T-cell (primary cell): ENCODE measurements at places on chromosomes 1 and 21. TPM values are rescaled to one million over a fixed set of nuclear protein-coding genes. Genes with fewer than 3 reads are reported as not detected.

DNA sequence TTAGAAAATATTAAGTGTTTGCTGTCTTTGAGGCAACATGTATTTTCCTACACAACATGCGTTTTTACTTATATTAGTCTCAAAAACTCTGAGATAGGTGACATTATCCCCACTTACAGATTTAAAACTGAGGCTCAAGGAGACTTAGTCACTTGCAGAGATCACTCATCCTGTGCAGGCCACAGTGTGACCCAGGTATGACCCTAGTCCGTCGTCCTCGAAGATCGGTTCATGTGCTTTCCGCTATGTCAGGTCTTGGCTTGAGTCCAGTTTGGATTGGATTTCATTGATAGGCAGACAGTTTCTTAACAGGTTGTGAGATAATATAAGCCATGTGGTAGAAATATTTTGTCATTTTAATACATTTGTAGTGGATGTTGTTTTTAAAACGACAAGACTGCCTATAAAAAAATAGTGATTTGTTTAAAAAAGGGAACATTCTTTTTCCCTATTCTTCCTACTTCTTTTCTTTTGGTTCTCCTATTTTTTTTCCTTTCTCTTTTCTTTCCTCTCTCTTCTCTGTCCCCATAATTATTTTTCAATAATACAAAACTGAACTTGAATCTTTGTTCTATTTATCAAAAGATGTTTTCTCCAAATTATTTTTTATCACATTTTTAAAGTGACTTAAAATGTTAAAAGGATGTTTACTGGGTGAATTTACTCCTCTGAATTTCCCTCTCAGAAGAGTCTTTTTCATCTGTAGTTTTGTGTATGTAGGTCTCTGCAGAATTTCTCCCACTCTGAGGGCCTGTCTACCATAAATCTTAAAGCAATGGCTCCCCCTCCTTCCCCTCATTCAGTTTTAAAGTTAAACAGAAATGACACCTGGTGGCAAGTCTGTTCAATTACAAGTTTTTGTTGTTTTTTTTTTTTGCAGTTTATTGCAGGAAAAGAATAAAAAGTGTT is 81.8 kb downstream of the PHTF1 start:
- H3K36me3 ChIP-seq = no peaks in the 10 kb centered on the region
- no peak overlapping the region for H3K27ac ChIP-seq
- DNase-seq = no peak
- H3K27me3 ChIP-seq = no peaks in the 10 kb centered on the region

- no peaks in the 10 kb centered on the region for H3K4me1 ChIP-seq
- no peak overlapping the region for H3K27ac ChIP-seq
- H3K4me3 ChIP-seq = no peak overlapping the region
- no peaks in the 10 kb centered on the region for H3K36me3 ChIP-seq
- no peaks in the 10 kb centered on the region for H3K27me3 ChIP-seq
- no peak for DNase-seq
Measured at GRCh38 chr1:201767339-201767738, 61.6 kb upstream of the IPO9 start.

DNA sequence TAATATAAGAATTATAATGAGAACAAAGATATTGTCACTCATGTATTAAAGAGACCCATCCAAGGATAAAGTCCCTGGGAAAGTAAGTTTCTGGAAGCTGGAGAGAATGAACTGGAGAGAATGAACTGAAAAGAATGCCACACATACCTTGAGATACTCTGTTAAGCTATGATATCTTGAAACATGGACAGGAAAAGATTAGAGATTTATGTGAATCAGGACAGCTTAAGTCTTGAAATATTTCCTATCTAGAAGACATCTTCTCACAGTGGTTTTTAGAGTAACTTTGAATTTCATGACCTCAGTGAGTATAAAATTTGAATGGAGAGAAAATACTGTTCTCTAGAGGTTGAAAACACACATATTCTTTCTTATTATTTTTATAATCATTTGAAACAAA is 201.3 kb upstream of the HMCN1 start:
- no peaks in the 10 kb centered on the region for H3K36me3 ChIP-seq
- no peaks in the 10 kb centered on the region for H3K4me1 ChIP-seq
- H3K4me3 ChIP-seq = no peak overlapping the region
- H3K27ac ChIP-seq = no peak overlapping the region
- H3K27me3 ChIP-seq = no peaks in the 10 kb centered on the region

DNA sequence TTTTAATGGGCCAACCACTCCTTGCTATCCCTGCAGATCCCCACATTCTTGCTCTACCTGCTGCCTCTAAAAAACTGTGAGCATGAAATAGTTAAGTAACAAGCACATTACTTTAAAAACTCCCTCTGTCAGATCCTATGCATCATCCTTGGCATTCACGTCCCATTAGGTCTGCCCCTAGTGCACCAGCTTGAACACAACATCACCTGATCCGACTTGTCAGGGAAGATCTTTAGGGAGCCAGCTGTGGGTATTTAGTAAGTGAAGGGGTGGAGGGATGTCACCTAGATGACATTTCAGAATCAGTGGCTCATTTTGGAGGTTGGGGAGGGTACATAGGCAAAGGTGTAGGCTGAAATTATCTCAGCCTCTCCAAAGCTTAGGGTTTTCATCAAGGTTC is 33.5 kb downstream of the RXRG start:
- no peaks in the 10 kb centered on the region for H3K4me1 ChIP-seq
- no peak for DNase-seq
- no peak overlapping the region for H3K27ac ChIP-seq
- H3K27me3 ChIP-seq = peaks cover 9% of the 10 kb centered on the region
- no peaks in the 10 kb centered on the region for H3K36me3 ChIP-seq

- no peaks in the 10 kb centered on the region for H3K36me3 ChIP-seq
- peaks cover 20% of the 10 kb centered on the region for H3K27me3 ChIP-seq
- peak within 1 kb of the TSS; percentile 72 for H3K4me3 ChIP-seq
- peaks cover 7% of the 10 kb centered on the region for H3K4me1 ChIP-seq
Measured at GRCh38 chr1:81800695-81801650, at the start of gene ADGRL2. TSS of gene ADGRL2 (plus strand) at chr1:81800934. CDS start at chr1:81836985, 36,051 bp downstream.

DNA sequence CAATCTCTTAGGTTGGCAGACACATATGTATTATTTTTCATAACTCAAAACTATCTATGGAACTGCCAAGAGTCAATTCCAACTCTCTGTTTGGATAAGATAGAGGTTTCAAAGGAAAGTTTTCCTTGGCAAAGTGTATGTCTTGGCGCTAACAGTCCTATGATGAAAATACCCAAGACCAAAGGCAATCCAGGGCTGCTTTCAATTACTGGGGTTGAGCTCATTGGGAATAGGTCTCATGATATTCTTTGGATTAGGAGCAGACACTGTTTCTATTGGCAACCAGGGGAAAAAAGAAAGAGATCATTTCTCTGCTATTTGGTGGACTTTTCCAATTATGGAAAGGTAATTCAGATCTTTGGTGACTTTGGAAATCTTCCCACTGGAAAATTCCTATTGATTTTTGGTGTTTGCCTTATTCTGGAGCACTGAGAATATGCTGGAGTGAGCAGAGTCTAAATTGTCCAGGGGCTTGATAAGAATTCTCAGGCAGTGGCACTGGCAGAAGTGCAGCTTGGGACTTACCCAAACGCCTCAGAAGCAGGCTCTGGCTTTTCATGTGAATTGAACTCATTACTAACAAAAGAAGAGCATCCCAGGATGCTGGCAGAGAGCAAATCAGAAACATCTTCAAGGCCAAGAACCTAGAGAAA is 20.4 kb upstream of the PLXNA2 start:
- H3K4me1 ChIP-seq = no peaks in the 10 kb centered on the region
- no peaks in the 10 kb centered on the region for H3K36me3 ChIP-seq
- H3K4me3 ChIP-seq = no peak overlapping the region
- H3K27me3 ChIP-seq = peaks cover 16% of the 10 kb centered on the region
- DNase-seq = no peak
- H3K27ac ChIP-seq = no peak overlapping the region

- H3K27ac ChIP-seq = no peak overlapping the region
- H3K4me3 ChIP-seq = no peak overlapping the region
- H3K27me3 ChIP-seq = peaks cover 50% of the 10 kb centered on the region
- no peaks in the 10 kb centered on the region for H3K36me3 ChIP-seq
Measured at GRCh38 chr21:44750675-44751025, 39.3 kb upstream of the TSPEAR start.

GRCh38 chr1:1630965-1631781 is 800 bp upstream of the MMP23B start:
- H3K4me3 ChIP-seq = peak overlapping the region; percentile 38
- H3K36me3 ChIP-seq = no peaks in the 10 kb centered on the region
- no peak for DNase-seq
- H3K27me3 ChIP-seq = no peaks in the 10 kb centered on the region
- peak overlapping the region; percentile 63 for H3K27ac ChIP-seq

- no peaks in the 10 kb centered on the region for H3K27me3 ChIP-seq
- H3K4me3 ChIP-seq = no peak overlapping the region
- H3K27ac ChIP-seq = no peak overlapping the region
- H3K36me3 ChIP-seq = no peaks in the 10 kb centered on the region
Measured at GRCh38 chr1:209556162-209556690, 27.3 kb upstream of the CAMK1G start.

DNA sequence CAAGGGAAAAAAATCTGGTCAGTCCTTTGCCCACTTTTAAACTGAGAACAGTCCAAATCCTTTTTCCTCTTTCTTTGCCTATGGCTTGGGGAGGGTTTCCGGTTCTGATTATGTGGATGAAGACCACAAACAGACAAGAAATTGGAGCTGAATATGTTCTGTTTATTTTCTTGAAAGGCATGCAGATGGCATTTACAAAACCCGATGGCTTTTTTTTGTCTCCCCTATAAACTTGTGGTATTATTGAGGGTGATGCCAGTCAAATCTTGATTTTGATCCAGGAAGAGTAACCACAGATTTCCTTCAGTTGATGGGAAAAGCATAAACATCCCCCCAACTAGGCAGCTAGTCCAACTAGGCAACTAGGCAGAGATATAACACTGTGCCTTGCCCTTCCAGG is 38.9 kb downstream of the PLPP3 start:
- no peak overlapping the region for H3K27ac ChIP-seq
- no peaks in the 10 kb centered on the region for H3K4me1 ChIP-seq
- no peaks in the 10 kb centered on the region for H3K36me3 ChIP-seq
- no peak for DNase-seq

- H3K36me3 ChIP-seq = no peaks in the 10 kb centered on the region
- no peak for DNase-seq
- H3K27me3 ChIP-seq = no peaks in the 10 kb centered on the region
- H3K27ac ChIP-seq = no peak overlapping the region
- no peak overlapping the region for H3K4me3 ChIP-seq
Measured at GRCh38 chr1:41882486-41882885, 36.2 kb downstream of the HIVEP3 start.

GRCh38 chr1:220044678-220045355 is 1.5 kb downstream of the EPRS1 start:
- H3K36me3 ChIP-seq = peaks cover 12% of the 10 kb centered on the region
- H3K27ac ChIP-seq = peak overlapping the region; percentile 79
- no peaks in the 10 kb centered on the region for H3K27me3 ChIP-seq
- no peak for DNase-seq
- peaks cover 16% of the 10 kb centered on the region for H3K4me1 ChIP-seq

- no peaks in the 10 kb centered on the region for H3K36me3 ChIP-seq
- no peak overlapping the region for H3K4me3 ChIP-seq
- H3K27ac ChIP-seq = no peak overlapping the region
- H3K27me3 ChIP-seq = no peaks in the 10 kb centered on the region
Measured at GRCh38 chr1:172724765-172725613, 66.1 kb downstream of the FASLG start.

- H3K27me3 ChIP-seq = peaks cover 9% of the 10 kb centered on the region
- H3K27ac ChIP-seq = no peak overlapping the region
- no peak for DNase-seq
- H3K4me3 ChIP-seq = no peak overlapping the region
- H3K36me3 ChIP-seq = no peaks in the 10 kb centered on the region
- peaks cover 16% of the 10 kb centered on the region for H3K4me1 ChIP-seq
Measured at GRCh38 chr1:154780541-154780940, 89.5 kb downstream of the KCNN3 start.

GRCh38 chr1:246726255-246726679 is 2.1 kb downstream of the SCCPDH start:
- H3K36me3 ChIP-seq = no peaks in the 10 kb centered on the region
- peaks cover 4% of the 10 kb centered on the region for H3K4me1 ChIP-seq
- H3K27me3 ChIP-seq = no peaks in the 10 kb centered on the region
- H3K4me3 ChIP-seq = no peak overlapping the region

Gene TMEM51
- total RNA-seq = not detected

Gene CDK18
- total RNA-seq = 2.1 TPM

Gene OR10J5
- not detected for total RNA-seq

Gene ATP1A4
- total RNA-seq = not detected

Gene NR5A2
- total RNA-seq = not detected

Gene PLA2G2F
- total RNA-seq = not detected

Gene VCAM1
- total RNA-seq = 0.36 TPM

Gene AGMAT
- total RNA-seq = 8.4 TPM
